M059J (cell line): ENCODE measurements at places on chromosomes 3 and 15. TPM values are rescaled to one million over a fixed set of nuclear protein-coding genes. Genes with fewer than 3 reads are reported as not detected.

DNA sequence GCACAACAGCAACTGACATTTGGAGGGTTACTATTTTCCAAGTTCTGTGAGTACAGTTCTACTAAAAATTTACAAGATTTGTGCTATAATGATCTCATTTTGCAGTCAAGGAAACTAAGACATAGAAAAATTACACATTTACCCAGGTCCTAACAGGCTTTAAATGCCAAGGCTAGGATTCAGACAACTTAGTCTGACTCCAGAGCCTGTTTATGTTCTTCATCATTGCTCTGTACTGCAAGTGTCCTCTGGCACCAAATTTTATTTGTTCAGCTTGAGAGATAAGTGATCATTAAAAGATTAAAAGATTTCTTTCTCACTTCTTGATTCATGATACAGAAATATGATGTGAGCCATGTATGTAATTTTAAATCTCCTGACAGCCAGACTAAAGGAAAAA is 290.8 kb downstream of the UBE2E2 start:
- DNase-seq, result no peak

DNA sequence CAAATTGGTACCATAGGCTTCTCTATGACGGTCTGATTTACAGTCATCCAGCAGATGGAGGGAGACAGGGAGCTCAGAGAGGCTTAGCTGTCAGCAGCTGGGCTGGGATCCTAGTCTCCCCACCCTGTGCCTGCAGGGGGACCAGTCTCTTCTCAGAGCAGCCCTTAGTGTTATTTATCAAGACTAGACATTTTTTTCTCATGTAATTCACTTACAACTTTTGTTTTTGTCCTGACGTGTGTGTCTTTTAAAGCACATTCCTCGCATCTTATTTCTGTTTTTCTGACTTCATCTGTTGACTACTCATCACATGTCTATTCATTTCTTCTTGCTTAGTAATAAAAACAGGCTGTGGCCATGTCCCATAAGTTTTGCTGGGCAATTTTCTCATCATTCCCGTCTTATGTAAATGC is 116.1 kb downstream of the KLF13 start:
- DNase-seq, result peak; percentile 67

GRCh38 chr3:126111126-126111551 is 27.2 kb upstream of the SLC41A3 start:
- DNase-seq, result no peak

Gene GRAMD2A
- total RNA-seq, result 0.34 and 0.44 TPM in 2 replicates

- DNase-seq, result no peak
Measured at GRCh38 chr3:101852983-101853840, 3.9 kb downstream of the NFKBIZ start.

DNA sequence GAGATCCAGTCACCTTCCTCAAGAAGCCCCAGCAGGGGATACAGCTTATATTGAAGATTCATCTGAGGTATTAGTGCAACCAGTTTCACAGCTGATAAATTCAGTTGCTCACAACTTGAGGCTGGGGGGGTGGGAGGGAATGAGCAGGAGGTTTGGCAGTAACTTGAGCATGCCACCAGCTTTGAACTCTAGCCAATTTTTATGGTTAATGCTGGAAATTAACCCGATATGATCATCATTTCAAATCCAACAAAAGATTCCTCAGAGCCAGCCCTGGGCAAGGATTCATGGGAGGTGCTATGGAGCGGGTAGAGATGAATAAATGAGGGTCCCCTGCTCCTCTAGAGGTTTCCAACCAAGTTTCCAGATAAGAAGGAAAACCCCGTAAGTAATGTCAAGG is 73.1 kb upstream of the HES1 start:
- no peak for DNase-seq
